ENCODE measurements at places on chromosomes 12 and 14.

DNA sequence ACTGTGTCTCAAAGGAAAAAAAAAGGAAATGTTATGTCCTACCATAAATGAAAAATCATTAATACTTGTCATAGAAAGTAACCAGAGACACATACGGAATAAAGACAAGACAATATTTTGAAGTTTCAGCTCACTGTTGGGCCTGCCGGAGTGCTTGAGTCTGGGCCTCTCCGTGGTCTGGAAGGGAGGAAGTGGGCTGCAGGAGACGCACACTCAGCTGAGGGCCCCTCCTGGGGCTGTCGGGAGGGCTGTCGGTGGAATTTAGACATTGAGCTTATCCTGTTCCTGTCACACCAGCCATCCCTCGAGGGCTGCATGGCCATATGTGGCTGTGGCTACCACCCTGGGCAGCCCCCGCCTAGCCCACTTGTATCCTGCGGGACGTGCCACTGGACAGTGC, 80.6 kb downstream of the DDX51 start:
- no peak for DNase-seq

DNA sequence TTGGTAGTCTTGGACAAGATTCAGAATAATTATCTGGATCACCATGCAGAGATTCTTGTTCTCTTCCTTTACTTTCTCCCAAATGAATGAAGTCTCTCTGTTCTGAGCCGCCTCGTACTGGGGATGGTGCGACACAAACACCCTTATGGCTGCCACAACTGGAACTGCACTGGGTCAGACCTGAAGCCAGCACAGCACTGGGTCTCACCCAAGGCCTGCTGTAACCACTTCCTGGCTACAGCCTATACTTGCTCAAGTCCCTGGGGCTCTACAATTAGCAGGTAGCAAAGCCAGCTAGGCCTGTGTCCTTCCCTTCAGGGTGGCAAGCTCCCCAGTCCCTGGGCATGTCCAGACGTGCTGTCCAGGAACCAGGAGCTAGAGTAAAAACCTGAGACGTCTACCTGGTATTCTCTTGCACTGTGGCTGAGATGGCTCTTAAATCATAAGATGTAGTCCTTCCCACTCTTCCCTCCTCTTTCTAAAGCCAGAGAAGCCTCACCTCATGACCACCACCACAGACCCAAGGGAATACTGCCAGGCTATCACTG, 27.6 kb downstream of the IFNG start:
- DNase-seq = no peak

DNA sequence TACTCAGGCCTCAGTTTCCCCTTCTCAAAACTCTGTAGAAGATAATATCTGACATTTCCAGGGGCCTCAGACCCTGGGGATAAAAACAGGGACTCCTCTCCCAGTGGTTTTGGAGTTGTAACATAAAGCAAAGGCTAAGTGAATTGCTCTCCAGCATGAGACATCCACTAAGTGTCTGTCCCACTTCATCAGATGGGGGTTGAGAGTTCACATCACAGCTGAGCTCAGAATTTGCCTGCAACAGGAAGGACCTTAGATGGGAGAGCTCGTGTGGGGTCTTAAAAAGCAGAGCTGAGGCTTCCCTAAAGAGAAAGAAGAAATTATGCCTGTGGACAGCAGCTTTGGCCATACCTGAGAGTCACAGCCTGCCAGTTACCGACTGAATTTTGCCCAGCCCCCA, 61.1 kb downstream of the TBX5 start:
- DNase-seq = no peak

DNA sequence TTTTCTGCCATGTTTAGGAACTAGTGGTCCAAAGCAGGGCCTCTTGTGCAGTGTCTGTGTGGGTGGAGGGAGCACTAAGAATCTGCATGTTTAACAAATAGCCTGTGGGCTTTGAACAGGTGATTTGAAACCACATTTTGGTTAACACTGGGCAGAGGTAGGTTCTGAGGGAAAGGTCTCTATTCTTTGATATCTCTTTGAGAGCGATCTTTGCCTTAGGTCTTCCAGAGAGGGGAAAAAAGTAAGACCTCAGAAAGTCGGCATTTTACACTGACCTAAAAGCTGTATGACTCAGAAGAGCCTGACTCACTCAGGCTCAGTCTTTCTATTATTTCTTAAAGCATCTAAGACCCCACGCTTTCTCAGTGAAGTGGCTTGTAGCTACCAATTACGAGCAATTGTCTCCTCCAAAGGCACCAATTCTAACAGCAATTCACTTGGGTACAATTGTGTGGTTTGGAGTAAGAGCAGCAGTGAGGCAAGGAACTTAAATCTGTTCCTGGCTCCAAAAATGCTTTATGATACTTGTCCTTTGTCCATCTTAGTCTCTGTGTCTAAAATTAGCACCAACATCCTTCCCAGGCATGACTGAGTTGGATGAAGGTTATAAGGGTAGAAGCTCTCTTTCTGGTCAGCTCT, 8.8 kb downstream of the EIF2B2 start:
- DNase-seq = no peak

- no peak for DNase-seq
These were observed 647 bp downstream of the OR6C70 start for GRCh38 chr12:55469291-55469690.

GRCh38 chr12:131131808-131132117, 178.1 kb downstream of the ADGRD1 start:
- no peak for DNase-seq

DNA sequence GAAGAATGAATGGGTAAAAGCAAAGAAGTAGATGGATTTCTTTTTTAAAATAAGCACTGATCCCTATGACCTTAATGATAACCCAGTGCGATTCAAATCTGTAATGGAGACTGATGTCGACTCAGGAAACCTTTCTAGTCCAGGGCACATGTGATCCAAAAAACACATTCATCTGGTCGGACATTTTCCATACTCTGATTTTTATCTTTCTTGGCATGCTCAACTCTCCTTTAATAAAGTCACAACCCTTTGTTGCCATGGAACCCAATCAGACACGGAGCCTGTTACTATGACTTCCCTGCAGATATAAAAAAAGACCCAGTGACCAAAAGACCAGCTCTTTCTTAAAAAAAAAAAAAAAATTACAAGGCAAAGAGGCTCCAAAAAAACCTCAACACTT, 27.9 kb downstream of the TMCC3 start:
- no peak for DNase-seq

DNA sequence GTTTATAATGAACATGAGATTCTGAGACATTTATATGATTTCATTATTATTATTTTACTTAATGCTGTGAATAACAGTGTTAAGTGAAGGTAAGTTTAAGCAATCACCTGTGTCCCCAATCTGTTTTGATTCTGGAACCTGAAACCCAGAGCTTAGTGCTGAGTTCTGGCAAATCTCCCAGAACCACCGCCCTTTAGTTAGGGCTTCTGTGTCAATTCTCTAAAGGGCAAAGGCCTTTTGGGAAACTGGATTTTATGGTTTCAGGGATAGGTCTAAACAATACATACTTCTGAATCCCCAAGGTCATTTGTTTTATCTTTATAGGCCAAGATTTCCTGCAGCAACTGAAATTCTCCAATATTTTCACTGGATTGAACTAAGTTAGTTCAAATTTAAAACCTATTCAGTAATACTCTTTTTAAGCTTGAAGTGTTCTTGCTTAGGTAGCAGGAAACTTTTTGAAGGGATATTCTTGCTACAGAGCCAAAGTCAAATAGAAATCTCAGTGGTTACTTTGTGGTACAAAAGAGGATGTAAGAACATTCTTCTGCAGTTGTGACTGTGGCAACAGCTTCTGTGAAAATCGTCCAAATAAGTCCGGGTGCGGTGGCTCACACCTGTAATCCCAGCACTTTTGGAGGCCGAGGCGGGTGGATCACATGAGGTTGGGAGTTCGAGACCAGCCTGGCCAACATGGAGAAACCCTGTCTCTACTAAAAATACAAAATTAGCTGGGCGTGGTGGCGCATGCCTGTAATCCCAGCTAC, 10.0 kb upstream of the PKP2 start:
- no peak for DNase-seq

- DNase-seq = no peak
These were observed 12.9 kb downstream of the BCL11B start for GRCh38 chr14:99258876-99259726.

DNA sequence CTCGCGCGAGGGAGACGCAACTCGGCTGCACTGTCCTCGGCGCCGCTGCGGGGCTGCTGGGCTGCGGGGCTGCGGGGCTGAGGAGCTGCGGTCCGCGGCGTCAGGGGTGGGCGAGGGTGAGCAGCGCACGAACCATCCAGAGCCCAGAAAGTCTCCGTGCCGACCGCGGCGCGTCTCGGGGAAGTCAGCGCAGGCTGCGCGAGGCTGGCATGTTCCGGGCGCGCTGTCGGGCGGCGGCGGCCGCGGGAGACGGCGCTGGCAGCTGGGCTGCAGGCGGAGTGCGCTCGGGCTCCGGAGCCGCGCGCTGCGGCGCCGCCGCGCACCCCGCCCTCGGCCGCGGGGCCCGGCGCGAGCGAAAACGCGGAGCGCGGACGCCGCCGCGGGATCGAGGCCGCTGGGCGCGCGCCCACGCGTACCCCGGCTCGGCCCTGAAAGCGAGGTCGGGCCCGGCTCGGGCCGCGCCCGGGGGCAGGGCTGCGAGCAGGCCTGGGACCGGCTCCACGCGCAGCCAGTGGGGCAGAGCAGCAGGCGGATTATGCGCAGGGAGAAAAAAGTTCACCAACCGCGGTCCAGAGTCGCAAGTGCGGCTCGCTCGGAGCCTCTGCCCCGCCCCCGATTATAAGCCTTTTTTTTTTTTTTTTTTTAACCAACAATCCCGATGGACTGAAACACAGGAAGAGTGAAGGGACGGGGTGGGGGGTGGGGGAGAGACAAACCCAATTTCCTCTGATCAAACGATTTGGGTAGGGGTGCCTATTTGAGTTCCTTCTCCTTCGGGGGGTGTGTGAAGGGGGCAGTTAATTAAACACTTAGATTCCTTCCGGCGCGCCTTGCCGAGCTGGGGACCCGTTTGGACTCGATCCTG, at the start of gene PRICKLE1:
Gene PRICKLE1, minus strand, starts transcription at position 282 of the 865 bp plus-strand sequence. CDS start 117,230 bp downstream, outside the sequence.
- DNase-seq = no peak

GRCh38 chr14:69850086-69850735, 29.0 kb upstream of the SMOC1 start:
- DNase-seq = no peak

DNA sequence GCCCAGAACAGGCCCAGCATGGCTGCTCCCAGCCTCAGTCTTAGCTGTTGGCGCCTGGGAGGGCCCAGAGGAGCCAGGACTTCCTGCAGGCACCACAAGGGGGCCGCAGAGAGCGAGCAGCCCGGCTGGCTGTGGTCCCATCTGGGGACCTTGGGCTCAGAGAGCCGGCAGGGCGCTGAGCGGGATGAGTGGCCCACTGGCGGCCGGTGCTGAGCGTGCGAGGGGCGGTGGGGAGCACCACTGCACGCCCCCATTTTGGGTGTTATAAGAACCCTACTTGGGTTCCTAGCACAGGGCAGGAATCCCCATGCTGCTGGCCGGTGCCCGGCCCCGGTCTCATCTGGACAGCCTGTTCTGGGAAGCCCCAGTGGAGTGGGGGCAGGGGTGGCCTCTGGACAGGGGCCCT, 25.9 kb upstream of the CRIP2 start:
- DNase-seq = no peak

DNA sequence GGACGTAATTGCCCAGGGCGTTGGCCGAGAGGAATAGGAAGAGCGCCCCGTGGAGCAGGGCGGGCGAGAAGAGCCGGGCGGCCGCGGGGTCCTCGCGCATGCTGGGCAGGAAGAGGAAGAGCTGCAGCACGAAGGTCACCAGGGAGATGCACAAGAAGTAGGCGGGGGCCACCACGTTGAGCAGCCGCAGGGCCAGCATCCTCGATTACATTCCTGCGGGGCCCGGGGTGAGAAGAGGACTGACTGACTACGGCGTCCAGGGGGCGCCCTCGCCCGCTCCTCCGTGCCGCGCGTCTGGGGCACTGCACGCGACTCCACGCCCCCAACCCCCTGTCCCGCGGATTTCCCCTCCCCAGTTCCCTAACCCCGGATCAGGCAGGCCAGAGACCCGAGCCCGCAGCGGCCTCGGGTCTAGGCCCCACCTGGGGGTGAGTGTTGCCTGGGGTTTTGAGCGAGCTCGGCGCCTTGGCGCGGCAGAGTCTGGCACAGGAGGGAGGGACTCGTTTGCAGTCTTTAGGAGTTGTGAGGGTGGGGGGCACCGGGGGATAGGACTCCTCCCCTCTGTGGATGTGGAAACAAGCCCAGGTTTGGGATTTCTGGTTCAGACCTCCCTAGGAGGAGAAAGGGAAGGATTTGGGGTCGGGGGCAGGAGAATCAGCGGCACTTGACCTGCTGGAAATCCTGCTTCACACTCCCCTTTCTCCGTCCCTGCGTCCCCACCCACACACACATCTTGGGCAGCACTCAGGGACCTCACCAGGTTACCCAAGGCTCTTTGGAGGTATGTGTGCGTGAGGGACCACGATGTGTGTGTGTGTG, 1.8 kb downstream of the ZDHHC22 start:
- DNase-seq = no peak

DNA sequence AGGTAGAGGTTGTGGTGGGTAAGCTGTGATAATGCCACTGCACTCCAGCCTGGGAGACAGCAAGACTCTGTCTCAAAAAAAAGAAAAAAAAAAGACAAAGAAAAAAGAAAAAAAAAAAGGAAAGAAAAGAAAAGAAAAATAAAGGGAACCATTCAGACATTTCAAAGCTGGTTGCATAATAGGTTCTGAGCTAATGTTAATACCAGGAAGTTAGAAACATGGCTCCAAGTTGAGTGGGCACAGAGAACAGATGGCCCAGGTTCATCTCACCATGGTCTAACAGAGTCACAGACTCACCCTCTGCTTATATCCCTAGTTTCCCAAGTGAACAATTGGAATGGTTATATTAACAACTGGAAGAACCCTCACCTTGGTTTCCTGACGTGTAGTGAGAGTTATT, 17.4 kb upstream of the ZDHHC17 start:
- no peak for DNase-seq

- no peak for DNase-seq
These were observed 13.2 kb upstream of the PRKCH start for GRCh38 chr14:61308198-61308597.

DNA sequence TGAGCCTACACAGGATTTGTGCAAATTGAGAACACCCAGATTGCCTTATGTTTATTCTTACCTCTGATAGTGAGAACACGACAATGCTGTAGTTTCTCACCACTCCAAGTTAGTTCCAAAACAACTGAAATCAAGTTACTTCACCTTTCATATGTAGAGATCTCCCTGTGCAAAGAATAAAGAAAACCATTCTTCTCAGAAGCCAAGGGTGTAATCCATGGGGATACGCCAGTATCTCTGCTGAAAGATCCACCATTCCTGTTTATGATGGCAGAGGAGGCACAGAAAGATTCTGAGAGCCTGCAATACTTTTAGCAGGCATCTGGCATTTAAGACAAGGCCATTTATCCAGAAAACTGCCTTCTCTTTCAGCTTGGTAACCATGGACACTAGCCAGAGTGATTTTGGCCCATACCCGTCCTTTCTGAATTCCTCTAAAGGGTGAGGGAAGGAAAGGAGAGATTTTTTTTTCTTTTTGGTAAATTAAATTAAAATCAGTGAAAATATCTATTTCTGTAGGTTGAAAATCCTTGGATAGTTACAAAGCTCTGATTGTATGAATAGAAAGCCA, 355.4 kb upstream of the FAR2 start:
- DNase-seq = no peak

- DNase-seq = no peak
These were observed 56.3 kb downstream of the RPH3A start for GRCh38 chr12:112847708-112848337.
